ENCODE measurements at places on chromosomes 2 and 18. TPM values are rescaled to one million over a fixed set of nuclear protein-coding genes. Genes with fewer than 3 reads are reported as not detected.

DNA sequence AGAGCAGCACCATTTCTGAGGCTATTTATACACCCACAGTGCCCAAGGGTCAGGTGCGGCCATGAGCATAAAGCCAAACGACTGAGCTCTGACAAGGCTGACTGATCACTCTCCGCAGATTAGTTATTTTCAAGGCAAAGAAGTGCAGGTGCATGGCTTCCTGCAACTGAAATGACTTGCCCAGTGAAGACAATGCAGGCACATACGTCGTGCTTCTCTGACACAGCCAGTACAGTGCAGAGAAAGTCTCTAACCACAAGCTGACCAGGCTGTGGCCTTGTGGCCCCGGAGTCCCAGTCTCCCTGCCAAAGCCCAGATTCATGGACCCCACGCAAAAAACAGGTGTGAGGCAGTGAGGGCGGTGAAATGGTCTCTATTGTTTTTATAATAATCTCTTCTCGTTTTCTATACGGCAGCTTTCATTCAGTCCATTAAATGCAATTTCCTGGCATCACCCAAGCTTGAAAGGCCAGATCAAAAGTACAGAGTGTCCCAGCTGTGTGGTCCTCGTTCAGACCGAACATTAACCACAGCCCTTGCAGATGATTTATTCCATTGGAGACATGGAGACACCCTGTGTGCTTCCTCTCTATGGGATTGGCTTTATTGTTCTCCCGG, 447.0 kb upstream of the ID2 start:
- no peak for DNase-seq

- no peak for DNase-seq
Observed at GRCh38 chr2:11787991-11788390, 41.6 kb downstream of the LPIN1 start.

- DNase-seq, result no peak
Observed at GRCh38 chr2:881204-881918, 69.3 kb upstream of the SNTG2 start.

DNA sequence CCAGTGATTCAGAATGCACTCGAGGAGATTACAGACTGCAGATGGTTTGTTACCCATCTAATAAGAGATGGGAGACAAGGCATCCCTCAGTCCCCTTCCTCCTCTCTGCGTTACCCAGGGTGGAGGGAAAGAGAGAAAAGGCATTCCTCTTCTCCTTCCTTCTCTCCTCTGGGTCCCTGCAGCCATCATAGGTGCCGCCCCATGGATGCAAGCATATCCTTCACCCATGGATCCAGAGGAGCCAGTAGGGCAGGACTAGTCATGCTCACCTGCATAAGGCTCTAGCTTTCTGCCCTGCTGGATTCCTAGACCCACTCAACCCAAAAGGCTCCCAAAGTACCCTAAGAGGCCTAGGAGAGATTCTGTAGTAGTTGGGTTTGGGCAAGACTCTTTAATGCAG, 20.4 kb downstream of the CMPK2 start:
- DNase-seq, result no peak

Gene RNF149
- 75.4 TPM for total RNA-seq

- no peak for DNase-seq
Observed at GRCh38 chr2:65164426-65164891, 34.6 kb upstream of the RAB1A start.

Gene ALK
- 0.14 TPM for total RNA-seq

GRCh38 chr18:23529604-23530003, 26.3 kb downstream of the RMC1 start:
- no peak for DNase-seq

Gene CROCC2
- not detected for total RNA-seq

DNA sequence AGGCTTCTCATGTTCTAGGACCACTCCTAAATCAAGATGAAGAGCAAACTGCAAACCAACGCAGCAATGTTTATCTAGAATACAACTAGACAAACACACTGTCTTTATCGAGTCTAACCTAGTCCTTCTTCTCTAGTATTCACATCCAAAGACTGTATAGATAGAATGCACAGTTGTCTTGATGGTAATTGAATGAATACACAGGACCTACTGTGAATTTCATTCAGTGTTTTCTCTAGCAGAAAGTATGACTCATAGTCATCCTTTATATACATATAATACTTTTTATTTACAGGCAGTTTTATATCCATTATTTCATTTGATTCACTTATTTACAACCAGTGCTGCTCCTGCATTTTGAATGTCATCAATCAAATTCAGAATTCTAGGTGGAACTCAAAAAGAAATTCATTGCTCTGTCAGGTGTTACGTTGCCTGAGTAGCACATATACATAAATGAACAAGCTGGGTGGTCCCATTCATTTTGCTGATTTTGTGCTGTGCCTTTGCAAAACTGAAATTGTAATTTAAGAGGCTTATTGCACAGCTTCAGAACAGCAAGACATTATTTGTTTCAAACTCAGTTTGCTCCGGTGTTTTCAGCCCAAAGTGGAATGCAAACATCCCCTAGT, 374.8 kb downstream of the EPHA4 start:
- no peak for DNase-seq

DNA sequence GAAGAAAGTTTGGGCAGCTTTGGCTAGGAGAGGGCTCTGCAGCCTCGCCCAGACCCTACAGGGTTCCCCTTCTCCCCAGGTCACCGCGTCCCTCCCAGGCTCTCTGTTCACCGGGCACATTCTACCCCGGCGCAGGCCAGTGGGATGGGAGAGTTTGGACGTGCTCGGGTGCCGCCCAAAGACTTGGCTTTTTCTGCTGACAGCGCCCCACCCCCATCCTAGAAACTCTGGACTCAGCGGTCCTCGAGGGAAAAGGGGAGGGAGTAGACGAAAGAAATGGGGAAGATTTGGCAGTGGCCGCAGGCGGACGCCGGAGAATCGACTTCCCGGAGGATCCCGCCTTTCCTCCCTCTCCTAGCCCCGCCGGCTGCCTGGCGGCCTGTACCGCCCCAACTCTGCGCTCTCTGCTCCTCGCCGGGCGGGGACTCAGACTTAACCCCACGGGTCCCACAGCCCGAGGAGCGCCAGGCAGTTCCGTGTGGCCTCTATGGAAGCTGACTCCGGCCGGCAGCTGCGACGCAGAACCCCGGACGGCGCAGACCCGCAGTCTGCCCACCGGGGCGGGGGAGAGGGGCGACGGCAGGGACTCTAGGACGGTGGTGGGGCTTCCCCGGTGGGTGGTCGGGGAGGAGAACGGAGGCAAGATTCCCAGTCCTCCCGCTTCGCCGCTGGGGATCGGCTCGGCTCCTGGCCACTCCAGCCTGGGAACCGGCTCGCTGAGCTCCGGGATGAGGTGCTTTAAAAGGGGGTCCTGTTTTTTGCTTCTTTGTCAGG, 863 bp upstream of the SIX2 start:
- peak; percentile 37 for DNase-seq

- DNase-seq, result peak; percentile 13
Observed at GRCh38 chr2:225889452-225889851, 489.9 kb downstream of the NYAP2 start.

DNA sequence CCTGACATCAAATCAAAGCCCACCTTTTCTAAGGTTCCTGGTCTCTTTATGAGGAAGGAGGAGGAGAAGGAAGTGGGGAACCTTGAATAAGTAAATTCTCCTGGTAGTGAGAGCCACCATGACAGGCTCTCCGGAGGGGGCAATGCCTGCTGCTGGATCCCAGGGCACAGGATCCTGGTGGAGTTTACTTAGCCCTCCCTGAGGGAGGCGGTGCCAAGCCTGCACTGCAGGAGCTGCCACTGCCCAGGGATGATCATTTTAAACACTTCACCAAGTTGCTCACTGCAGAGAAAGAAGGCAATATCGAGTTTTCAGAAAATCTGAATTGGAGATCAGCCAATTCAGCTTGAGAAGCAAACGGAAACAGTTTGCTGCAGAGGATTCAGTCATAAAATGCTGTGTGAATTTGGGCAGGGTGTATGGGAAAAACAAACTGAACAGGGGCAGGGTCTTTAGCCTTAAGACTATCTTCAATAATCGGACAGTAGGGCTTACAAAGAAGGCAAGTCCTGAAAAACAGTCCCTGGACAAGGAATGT, 200.7 kb downstream of the RAD51AP2 start:
- no peak for DNase-seq

GRCh38 chr2:217705461-217705860, 297.3 kb downstream of the TNS1 start:
- no peak for DNase-seq

GRCh38 chr2:16186661-16187481, 246.5 kb downstream of the MYCN start:
- no peak for DNase-seq

Gene DYSF
- 9.4 TPM for total RNA-seq

DNA sequence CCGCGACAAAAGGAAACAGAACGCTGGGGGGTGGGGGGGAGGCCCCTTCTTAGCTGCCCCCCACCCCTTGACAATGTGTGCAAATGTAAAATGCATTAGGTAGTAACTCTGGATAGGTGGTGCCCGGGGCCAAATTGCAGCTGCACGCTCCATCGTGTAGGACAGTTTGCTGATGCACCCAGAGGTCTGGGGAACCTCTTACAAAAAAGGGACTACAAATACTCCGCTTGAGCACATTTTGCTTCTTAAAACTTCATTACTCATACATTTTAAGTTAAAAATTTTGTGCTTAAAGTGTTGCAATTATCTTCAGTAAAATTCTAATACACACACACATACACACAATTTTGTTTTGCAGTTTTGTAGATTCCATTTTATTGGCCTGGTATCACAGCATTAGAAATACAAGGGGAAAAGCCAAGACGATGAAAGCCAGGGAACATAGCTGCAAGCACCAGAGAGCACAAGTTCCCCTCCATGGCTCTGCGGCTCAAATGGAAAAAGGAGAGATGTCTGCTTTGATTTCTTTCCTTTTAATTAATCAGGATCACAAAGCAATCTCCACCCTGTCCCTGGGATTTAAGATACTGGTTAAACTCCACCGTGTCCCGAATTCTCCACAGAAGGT, 582.1 kb downstream of the ZEB2 start:
- no peak for DNase-seq

Gene HSPD1
- total RNA-seq, result 95.5 TPM

- DNase-seq, result no peak
Observed at GRCh38 chr18:6810191-6810590, 80.7 kb downstream of the ARHGAP28 start.

- DNase-seq, result no peak
Observed at GRCh38 chr2:101847661-101848339, 144.0 kb upstream of the IL1R2 start.

Measured in prostate gland (tissue), 2 donors.